ENCODE measurements at places on chromosomes 3 and 15. TPM values are rescaled to one million over a fixed set of nuclear protein-coding genes. Genes with fewer than 3 reads are reported as not detected.

The KNL1 gene
- total RNA-seq = 0.38 TPM

DNA sequence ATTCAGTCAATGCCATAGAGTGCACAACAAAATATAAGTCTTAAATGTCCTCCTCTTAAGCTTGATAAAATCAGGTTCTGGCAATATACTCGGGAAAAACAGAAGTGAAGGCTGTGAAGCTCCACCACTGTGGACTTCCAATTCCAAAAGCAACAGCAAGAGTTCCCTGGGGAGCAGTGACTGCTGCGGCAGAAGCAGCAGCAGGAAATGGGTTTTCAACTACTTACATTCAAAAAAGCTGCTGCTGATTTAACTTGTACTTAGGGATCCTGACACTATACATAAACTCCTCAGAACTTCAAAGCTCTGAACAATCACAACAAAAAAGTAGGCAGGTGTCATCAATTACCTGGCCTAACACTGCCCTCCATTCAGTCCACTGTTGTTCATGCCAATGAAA, 4.7 kb downstream of the CEP152 start:
- DNase-seq = no peak

DNA sequence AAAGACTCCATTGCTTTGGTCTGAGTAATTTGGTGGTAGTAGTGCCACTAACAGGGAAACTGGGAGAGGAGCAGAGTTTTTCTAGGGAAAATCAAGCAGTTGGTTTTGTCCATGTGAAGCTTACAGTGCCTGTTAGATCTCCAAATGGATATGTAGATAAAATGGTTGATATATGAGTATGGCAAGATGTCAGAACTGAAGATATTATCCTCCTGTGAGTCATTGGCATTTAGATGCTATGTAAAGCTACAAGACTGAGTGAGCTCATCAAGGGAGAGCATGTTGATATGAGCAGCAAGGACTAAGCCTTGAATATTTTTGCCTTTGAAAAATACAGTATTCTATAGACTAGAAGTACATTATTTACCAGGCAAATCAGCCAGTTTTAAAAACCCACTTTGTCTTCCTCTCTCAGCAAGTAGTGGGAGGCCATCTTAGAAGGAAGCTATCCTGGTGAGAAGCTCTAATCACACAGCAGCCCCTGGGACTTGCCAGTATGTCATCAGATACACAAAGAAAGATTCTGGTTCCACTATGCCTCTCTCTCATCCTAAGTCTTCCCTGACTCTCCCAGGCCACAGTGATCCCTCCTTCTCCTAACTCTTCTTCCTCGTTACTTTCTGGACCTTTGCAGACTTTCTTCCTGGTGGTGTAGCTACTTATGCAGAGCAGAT, 77.4 kb upstream of the ANKRD28 start:
- no peak for DNase-seq

- DNase-seq = peak; percentile 6
These were observed 215.4 kb downstream of the SNRPN start for GRCh38 chr15:25170113-25170731.

DNA sequence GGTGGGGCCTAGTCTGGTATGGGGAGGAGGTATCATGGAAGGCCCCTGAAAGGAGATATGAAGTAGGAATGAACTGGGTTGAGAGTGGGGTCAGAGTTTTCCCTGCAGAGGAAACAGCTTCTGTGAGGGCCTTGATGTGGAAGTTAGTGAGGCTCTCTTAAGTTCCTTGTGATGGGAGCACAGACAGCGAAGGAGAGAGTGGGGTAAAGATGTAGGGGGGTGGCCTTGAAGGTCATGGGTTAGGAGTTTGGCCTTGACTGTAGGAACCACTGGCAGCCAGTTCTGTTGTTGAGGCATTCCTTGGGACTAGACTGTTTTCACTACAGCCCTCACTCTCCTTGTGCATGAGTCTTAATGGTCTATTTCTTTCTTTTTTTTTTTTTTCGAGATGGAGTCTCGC, 77.8 kb upstream of the NMNAT3 start:
- DNase-seq = no peak

DNA sequence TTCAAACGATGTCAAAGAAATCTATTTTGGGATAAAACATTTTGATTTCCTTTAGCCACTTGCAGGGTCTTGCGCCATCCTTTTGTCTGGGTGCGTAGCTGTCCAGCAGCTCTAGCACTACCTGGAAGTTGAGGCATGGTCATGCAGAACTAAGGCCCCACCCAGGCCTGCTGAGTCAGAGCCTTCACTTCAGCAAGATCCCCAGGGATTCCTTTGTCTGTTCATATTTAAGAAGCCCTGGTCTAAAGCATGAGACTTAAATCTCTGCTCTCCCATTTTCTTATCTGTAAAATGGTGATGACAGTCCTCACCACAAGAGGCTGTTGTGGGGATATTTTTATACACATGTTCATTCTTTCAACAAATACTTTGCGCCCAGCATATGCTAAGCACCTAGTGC, 99.0 kb upstream of the CTDSPL start:
- DNase-seq = no peak

DNA sequence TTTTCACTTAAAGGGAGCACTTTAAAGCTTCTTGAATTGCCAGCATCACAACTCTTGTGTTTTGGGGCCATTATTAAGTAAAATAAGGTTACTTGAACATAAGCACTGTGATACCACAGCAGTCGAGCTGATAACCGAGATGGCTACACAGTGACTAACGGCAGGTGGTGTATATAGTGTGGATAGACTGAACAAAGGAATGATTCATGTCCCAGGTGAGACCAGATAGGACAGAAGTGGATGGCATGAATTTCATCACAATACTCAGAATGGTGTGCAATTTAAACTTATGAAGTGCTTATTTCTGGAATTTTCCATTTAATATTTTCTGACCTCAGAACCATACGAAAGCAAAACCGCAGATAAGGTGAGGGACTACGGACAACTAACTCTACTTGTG, 40.2 kb downstream of the PBRM1 start:
- no peak for DNase-seq

GRCh38 chr3:5485427-5485826, 297.9 kb downstream of the EDEM1 start:
- DNase-seq = no peak

All from ovary (tissue), 10 donors.